ENCODE measurements at places on chromosomes 12 and 14.

- DNase-seq: no peak
Measured at GRCh38 chr14:36940476-36940875, 231.9 kb downstream of the SLC25A21 start.

DNA sequence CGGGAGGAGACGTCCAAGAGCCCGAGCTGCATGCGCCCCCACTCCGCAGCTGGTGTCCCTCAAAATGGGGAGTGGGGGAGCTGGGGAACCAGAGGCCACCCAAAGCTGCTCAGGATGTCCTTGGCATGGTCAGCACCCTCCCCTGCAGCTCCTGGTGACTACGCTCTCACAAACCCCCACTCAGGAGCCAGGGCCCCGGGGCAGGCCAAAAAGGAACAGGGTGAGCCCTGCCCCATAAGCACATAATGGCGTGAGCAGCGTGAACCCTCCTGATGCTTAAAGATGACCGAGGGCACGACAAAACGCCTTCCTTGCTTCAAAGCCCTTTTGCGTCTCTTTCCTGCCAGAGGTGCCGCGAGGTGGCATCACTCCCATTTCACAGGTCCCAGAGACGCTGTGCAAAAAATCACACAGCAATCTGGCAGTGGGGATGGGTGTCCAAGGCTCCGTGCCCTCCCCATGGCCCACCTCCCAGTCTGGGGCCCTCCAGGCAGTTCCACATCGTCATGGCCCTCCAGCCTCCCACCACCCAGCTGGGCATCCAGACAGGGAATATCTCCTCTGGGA lies 13.5 kb downstream of the NCOR2 start:
- DNase-seq: no peak

DNA sequence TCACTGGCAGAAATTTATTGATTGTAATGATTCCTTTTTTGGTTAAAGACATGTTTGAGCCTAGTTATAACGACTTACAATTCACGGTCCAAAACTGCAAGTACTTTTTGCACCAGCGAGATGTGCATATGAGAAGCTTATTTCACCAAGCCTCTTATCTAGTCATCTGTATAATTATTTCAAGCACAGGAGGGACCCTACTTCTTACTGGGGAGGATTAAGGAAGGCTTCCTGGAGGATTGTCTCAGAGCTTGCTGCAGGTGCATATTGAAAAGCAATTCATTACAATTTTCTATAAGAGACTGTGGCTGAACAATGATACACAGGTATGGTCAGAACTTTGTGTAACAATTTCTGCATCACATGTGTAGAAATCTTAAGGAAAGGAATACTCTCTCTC lies 152.9 kb downstream of the CAND1 start:
- DNase-seq: no peak

GRCh38 chr14:52319919-52320318 lies 5.8 kb downstream of the PTGER2 start:
- DNase-seq: no peak

DNA sequence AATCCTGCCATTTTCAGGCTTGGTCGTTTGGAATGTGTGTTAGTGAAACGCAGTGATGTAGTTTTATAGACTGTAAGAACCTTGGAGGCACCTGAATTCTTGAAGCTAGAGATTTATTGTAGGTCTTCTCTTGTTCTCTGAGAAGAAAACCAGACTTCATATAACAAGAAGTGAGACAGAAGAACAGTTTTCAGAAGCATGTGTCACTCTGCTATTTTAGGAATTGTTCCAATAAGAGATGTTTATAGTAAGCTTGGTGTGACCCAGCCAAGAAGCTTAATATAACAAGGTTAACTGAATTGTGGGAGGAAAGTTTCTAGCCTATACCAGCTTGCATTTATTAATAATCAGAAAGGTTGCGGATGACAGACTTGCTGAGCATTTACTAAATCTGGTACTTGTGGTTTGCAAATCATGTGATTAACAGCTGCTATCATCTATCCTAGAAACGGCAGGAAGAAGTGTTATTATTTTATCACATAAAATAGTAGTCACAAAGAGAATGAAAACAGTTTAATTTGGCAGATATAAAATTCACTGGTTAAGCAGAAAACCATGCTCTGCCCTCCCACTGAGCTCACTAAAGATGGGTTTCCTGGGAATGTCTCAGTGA lies 49.2 kb upstream of the BCAT1 start:
- no peak for DNase-seq

DNA sequence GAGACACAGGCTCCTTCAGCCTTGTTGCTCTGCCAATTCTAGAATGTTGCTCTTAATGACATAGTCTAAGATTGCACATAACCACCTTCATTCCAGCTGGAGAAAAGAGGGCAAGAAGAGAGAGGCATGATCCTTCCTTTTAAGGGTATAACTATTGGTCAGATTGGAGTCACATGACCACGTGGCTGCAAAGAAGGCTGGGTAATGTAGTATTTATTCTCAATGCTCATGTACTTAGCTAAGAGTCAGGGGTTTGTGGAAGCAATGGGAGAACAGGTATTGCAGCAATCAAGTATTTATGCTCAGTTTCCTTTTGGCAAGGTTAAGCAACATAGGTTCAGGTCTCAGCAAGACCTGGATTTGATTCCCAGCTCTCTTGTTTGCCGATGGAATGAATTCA lies 298.8 kb upstream of the TBX3 start:
- no peak for DNase-seq

- no peak for DNase-seq
Measured at GRCh38 chr14:51735851-51736250, 84.1 kb downstream of the FRMD6 start.

DNA sequence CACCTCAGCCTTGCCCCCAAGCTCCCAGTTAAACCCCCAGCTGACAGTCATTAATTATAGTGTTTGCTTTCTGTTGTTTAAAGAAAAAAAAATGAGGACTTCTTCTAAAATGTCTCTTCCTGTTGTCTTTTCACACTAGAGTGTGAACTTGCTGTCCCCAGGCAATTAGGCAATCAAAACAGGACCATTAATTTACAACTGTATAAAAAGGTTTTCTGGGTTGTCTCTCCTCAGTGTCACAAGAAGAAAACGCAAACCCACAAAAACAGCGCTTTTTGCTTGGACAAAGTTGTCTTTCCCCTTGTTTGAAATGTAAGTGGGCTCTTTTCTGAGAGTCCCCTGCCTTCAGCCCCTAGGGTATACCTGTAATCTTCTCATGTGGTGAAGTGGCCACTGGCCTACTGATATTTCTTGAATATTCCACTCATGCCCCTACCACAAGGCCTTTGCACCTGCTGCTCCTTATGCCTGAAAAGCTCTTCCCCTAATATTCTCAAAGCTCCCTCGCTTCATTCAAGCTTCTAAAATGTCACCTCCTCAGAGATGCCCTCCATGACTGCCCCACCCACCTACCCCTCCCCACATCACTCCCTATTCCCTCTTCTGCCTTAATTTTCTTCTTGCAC lies 158.9 kb upstream of the PWP1 start:
- no peak for DNase-seq

GRCh38 chr14:73472185-73473114 lies 14.1 kb upstream of the NUMB start:
- DNase-seq: peak; percentile 88

DNA sequence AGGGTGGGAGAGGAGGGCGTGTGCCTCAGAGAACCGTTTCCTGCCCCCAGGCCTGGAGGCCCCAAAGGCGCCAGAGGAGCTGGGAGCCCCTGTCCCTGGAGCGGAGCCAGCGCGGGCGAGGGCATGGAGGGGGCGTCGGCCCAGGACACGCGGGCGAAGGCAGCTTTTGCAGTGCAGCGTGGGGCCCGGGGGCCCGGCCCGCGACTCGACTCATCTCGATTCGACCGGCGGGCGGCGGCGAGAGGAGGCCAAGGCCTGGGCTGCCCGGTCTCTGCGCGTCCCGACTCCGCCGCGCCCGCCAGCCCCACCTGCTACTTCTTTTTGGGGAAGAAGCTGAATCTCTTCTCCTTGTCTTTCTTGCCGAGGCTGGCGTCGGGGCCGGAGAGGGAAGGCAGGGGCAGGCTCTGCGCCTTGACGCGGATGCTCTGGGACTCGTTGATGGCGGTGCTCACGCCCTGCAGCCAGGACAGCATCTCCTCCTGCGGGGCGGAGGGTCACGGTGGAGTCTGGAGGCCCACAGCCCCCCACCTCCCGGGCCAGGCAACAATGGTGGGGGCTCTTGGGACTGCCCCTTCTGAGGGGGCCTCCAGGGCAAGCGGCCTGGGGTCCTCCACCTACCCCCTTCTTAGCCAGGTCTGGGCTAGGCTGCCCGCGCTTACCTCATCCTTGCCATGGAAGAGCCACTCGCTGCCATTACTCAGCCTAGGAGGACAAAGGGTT lies 44.9 kb downstream of the PLEKHG3 start:
- DNase-seq: no peak

- DNase-seq: no peak
Measured at GRCh38 chr12:53585448-53586125, 40.6 kb downstream of the ATF7 start.

DNA sequence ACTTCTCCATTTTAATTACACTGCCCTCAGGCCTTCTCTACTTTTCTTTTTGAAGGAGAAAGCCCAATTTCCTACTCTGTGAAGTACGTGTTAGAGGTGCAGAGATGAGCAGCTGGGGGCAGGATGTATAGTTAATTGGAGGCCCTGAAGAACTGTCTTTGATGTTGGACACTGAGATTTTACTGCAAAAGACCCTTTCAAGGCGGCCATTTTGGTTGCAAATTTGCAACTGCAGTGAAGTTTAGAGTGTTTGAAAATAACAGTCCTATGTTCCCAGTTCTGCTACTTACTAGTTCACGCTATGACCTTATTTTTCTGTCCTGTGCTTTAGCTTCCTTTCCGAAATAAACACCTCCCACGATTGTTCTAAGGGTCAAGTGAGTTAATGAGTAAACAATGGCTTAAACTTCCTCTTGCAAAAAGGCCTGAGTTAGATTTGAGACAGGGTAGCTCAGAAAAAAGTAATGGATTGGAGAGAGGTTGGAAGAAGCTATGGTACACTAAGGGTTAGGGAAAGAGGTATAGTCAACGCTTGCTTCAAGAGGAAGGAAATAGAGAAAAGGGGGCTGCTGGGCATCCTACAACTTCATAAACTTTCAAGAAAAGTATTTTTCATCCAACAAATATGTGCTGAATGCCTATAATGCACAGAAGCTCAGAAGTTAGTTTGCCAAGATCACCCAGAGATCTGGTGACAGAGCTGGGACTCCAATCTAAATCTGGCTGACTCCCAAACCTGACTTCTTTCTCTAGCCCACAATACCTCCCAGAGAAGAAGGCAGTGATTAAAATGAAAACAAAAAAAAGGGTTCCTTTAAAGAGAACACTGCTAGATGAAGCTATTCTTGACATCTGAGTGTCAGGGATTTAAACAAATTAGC lies 26.4 kb upstream of the DICER1 start:
- DNase-seq: no peak

- peak; percentile 95 for DNase-seq
Measured at GRCh38 chr12:121626087-121626852, at the start of gene ORAI1. TSS of gene ORAI1 (plus strand) at chr12:121626530.

DNA sequence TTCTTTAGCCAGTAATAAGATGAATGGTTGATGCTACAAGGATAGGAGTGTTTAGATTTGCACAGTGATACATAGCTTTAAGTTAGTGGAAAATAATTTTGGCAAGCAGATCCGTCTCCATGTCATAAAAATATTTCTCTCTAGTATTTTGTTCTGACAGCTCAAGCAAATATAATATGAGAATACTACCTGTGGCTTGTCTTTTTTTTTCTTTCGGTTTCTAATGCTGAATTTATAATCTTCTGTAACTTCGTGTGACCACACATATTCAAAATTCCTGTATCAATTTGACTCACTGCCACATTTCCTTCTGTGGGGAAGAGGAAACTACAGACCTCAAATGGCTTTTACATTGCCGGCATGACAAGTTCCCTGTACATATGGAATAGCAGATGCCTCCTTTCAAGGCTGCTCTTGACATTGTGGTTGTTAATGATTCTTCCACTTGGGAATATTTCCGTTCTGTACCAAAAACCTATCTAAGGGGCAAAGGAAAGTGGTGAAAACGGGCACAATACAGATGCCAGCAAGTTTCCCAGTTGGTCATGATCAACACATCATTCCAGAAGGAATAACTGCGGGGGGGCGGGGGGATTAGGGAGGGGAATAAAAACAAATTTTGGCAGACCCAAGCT lies 103.6 kb upstream of the CCDC91 start:
- DNase-seq: no peak

GRCh38 chr14:89369656-89370055 lies 47.4 kb downstream of the FOXN3 start:
- no peak for DNase-seq

DNA sequence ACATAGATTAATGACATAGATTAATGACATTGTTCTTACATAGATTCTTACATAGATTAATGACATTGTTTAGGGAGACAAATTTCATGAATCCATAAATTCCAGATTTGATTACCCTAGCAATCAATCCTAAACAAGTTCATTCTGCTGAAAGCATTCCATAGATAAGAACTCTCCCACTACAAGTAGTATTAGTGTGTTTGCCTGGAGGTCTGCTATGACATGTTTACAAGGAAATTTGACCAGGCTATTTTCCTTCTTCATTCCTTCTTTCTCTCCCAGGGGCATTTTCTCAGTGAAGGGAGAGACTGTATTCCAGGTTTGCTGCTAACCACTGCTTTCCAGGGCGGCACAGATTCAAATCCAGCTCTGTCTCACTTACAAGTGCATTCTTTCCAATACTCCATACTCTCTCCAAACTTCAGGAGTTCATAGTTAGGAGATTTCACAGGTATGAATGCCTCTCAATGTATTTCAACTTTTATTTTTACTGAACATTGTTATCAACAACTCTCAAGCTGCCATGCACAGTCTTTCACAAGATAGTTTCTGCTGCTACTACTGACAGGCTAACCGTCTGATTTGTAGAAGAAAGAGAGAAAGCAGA lies 134.5 kb downstream of the SLC38A1 start:
- DNase-seq: no peak

DNA sequence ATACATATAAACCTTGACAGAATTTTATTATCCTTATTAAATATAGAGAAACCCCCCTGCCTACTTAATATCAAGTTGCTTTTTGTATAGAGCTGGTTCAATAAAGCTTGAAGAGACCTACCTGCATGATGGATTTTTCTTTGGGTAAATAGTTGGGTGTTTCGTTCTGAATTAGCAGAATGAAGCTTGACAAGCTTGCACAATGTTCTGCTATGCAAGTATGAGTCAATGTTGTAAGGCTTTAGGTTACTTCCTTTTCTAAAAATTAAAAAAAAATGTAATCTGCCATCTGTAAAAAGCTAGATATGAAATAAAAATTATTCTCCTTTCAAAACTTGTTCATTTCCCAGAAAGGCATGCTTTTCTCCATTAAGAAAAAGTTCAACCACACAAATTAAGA lies 1662.6 kb upstream of the SEL1L start:
- peak; percentile 23 for DNase-seq

DNA sequence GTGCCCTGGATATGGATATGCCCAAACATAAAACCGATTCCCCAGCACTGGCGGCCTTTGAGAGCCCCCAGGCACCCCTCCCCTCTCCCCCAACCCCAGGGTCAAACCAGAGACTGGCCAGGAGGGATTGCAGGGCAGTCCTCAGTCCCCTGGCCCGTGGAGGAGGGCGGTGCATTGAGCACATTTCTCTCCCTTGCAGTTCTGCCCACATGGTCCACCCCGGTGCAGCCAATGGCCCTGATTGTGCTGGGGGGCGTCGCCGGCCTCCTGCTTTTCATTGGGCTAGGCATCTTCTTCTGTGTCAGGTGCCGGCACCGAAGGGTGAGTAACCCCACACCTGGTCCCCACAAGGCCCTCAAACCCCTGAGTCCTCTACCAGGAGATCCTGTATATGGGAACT lies 3.4 kb upstream of the GPR162 start:
- DNase-seq: no peak

Measured in hematopoietic multipotent progenitor cell treated with erythropoietin and hydrocortisone succinate and interleukin-3 and kit ligand, for 6 days (in vitro differentiated cells).